Activated CD4-positive, alpha-beta memory T cell treated with anti-CD3 and anti-CD28 coated beads, Interleukin-2, amount 10 ng/mL, durations not matched to agents 7 days and 5 days (primary cell): ENCODE measurements at places on chromosomes 11 and 22. TPM values are rescaled to one million over a fixed set of nuclear protein-coding genes. Genes with fewer than 3 reads are reported as not detected.

VPREB1 gene
- not detected for total RNA-seq

CLCF1 gene
- total RNA-seq = 0.65 TPM

SYT7 gene
- not detected for total RNA-seq

CHST1 gene
- not detected for total RNA-seq

H19 gene
- not detected for total RNA-seq

LARGE2 gene
- 1.1 TPM for total RNA-seq

SLC6A5 gene
- not detected for total RNA-seq

- peak within 1 kb of the TSS; percentile 62 for H3K4me3 ChIP-seq
- no peaks in the 10 kb centered on the region for H3K27me3 ChIP-seq
- H3K27ac ChIP-seq = peak within 1 kb of the TSS; percentile 69
- peaks cover 52% of the 10 kb centered on the region for H3K4me1 ChIP-seq
- H3K36me3 ChIP-seq = no peaks in the 10 kb centered on the region
Measured at GRCh38 chr11:64971421-64972233, at the start of gene MAJIN. MAJIN (minus strand) TSS chr11:64972108; CDS start chr11:64959405, 12,703 bp downstream.

DNA sequence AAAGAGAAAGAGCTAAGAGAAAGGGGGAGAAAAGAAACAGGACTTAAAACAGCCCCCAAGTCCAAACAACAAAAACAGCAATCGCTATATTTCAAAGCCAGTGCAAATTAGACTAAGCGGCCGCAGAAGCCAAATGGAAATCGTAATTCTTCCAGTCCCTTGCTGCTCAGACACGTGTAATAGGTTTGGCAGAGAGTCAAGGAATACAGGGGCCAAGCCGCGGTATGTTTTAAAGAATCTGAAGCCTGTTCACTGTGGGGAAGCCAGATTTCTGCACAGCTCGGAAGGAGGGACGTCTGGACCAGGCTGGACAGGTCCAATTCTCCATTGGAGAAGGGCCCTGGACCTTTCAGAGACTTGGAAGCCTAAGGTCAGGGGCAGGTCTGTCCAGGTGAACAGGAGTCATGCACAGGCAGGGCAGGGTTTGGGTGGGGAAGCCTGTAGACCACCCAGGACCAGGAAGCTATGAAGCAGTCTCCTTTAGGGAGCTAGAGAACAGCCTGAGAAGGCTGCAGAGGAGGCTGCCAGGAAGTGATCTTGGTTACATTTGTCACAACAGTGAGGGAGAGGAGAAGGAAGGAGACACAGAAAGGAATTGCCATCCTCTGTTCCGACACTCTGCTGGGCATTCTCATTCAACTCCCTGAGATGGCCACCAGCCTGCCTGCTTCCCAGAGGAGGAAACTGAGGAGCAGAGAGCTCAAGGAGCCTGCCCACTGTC lies 265.5 kb upstream of the ISX start:
- H3K4me1 ChIP-seq = no peaks in the 10 kb centered on the region
- H3K36me3 ChIP-seq = no peaks in the 10 kb centered on the region
- no peaks in the 10 kb centered on the region for H3K27me3 ChIP-seq
- no peak overlapping the region for H3K4me3 ChIP-seq
- DNase-seq = no peak

GRCh38 chr11:60485987-60486386 lies 6.6 kb upstream of the MS4A12 start:
- DNase-seq = peak; percentile 23
- H3K27ac ChIP-seq = no peak overlapping the region
- H3K27me3 ChIP-seq = peaks cover 6% of the 10 kb centered on the region
- H3K4me1 ChIP-seq = peaks cover 9% of the 10 kb centered on the region

GRCh38 chr11:106917973-106918372 lies 100.3 kb downstream of the GUCY1A2 start:
- H3K27me3 ChIP-seq = no peaks in the 10 kb centered on the region
- H3K36me3 ChIP-seq = no peaks in the 10 kb centered on the region
- no peaks in the 10 kb centered on the region for H3K4me1 ChIP-seq
- DNase-seq = no peak

DNA sequence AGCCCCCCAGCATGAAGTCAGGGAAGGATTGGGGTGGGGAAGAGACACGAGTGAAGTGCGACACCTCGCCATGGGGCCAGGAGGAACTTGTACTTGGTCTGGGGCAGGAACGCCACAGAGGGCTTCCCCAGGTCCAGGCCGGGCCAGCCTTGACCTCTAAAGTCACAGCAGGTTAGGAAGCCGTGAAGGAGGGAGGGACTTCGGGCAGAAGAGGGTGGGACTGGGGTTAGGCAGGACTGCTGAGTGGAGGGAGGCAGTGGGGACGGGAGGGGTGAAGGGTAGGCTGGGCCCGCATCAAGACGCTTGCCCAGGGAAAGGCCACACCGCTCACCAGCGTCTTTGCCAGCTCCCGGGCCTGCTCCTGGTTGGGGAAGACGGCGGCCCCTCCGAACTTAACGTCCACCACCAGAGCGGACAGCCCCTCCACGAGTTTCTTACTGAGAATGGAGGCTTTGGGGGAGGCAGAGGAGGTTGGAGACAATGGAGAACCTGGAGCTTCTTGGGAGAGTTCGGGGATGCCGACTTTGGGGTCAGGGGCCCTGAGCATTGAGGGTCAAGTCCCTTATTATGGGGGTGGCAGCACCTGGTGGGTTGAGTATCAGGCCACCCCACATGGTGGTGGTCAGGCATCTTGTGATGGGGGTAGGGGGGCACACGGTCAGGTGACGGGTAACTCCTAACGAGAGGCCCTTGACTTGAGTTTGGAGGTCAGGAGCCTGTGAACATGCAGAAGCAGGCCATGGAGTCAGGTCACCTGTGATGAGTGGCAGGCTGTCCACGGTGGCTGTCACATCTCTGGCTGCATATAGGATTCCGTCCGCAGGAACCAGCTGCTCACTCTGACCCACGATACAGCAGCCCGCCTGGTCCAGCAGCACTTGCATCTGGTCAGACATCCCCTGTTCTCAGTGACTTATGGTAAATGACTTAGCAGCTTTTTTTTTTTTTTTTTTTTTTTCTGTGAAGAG lies 1.7 kb upstream of the SCO2 start:
- no peaks in the 10 kb centered on the region for H3K27me3 ChIP-seq
- H3K27ac ChIP-seq = peak overlapping the region; percentile 89
- H3K4me3 ChIP-seq = peak overlapping the region; percentile 83
- peaks cover 48% of the 10 kb centered on the region for H3K36me3 ChIP-seq

- H3K27me3 ChIP-seq = peaks cover 3% of the 10 kb centered on the region
- DNase-seq = no peak
- H3K4me1 ChIP-seq = peaks cover 6% of the 10 kb centered on the region
- H3K4me3 ChIP-seq = no peak overlapping the region
- no peaks in the 10 kb centered on the region for H3K36me3 ChIP-seq
Measured at GRCh38 chr11:34792814-34793258, 123.3 kb downstream of the APIP start.

DNA sequence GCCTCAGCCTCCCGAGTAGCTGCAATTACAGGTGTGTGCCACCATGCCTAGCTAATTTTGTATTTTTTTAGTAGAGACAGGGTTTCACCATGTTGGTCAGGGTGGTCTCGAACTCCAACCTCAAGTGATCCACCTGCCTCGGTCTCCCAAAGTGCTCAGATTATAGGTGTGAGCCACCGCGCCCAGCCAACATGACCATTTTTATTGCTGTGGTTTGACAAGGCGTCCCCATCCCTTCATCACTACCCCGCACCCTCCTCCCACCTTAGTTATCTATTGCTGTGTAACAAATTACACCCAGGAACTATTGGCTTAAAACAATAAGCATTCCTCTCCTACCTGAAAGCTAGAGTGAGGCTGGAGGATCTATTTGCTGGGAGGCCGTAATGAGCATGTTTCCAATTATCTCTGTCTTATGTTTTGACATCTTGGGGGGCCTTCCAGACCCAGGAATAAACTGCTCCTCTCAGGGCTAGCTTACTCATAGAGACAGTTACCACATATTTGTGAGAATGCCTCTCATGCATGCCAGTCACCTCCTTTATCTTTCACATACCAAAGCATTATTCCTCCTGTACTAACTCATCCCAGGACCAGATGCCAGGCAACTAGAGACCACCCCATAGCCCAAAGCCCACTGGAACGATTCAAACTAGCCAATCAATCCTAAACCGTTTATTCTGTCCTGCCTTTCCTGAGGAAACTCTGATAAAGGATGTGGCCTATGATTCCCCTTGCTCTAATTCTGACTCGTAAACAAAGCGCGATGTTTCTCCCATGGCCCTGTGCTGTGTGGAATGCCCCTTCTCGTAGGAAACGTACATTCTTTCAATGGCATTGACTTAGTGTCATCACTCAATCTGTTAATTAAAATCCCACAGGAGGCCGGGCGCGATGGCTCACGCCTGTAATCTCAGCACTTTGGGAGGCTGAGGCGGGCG lies 19.4 kb downstream of the SNU13 start:
- peaks cover 29% of the 10 kb centered on the region for H3K36me3 ChIP-seq
- no peaks in the 10 kb centered on the region for H3K27me3 ChIP-seq
- DNase-seq = no peak
- H3K27ac ChIP-seq = no peak overlapping the region
- peaks cover 24% of the 10 kb centered on the region for H3K4me1 ChIP-seq
- no peak overlapping the region for H3K4me3 ChIP-seq

- H3K4me3 ChIP-seq = no peak overlapping the region
- H3K27ac ChIP-seq = no peak overlapping the region
- no peaks in the 10 kb centered on the region for H3K27me3 ChIP-seq
- H3K4me1 ChIP-seq = no peaks in the 10 kb centered on the region
Measured at GRCh38 chr11:2681408-2682145, 18.2 kb downstream of the KCNQ1OT1 start.

GRCh38 chr22:49674479-49675050 lies 153.1 kb downstream of the BRD1 start:
- no peaks in the 10 kb centered on the region for H3K36me3 ChIP-seq
- H3K4me3 ChIP-seq = no peak overlapping the region
- H3K27ac ChIP-seq = no peak overlapping the region
- peaks cover 8% of the 10 kb centered on the region for H3K4me1 ChIP-seq

- H3K36me3 ChIP-seq = no peaks in the 10 kb centered on the region
- no peak overlapping the region for H3K4me3 ChIP-seq
- H3K4me1 ChIP-seq = no peaks in the 10 kb centered on the region
- H3K27me3 ChIP-seq = peaks cover 2% of the 10 kb centered on the region
Measured at GRCh38 chr11:108994887-108995286, 330.0 kb downstream of the DDX10 start.

DNA sequence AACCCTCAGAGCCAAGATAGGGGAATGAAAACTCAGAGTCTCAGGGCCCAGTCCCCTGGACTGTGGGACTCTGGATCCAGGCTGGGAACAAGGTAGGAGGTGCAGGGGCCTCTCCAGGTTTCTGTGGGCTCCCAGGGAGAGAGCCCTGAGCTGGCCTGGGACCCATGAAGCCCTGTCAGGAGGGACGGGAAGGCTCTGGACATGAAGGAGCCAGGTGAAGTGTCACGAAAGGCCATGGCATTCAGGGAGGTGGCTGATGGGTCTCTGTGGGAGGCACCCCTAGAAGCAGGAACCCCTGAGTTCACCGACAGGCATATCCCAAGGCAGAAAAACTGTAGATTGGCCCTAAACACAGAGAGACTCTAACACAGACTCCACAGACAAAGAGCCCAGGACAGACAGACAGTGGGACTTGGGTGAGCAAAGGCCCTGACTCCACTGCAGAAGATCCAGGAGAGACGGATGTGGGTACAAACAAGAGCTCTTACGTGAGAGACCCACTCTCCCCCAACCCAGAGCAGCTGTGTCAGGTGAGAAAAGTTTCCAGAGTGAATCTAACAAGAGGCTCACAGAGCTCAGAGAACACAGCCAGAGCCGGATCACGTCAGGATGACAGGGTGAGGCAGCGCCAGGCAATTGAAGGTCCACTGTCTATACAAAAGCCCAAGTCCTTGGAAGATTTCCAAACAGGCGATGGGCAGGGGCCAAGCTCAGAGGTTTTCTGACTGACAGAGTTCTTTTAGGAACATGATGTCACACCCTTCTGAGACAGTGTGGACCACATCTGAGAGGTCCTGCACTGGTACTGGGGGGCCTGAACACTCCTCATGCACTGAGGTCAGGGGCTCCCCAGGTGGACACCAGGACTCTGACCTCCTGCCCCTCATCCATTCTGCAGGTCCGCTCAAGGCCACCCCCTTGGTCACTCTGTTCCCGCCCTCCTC lies 27.4 kb downstream of the IGLL5 start:
- peaks cover 4% of the 10 kb centered on the region for H3K4me1 ChIP-seq
- no peak overlapping the region for H3K4me3 ChIP-seq
- no peak overlapping the region for H3K27ac ChIP-seq

- peak overlapping the region; percentile 91 for H3K27ac ChIP-seq
- H3K36me3 ChIP-seq = peaks cover 30% of the 10 kb centered on the region
- H3K4me1 ChIP-seq = peaks cover 32% of the 10 kb centered on the region
Measured at GRCh38 chr11:105100981-105101630, 38.5 kb downstream of the CARD18 start.

GRCh38 chr11:126816645-126817044 lies 183.9 kb downstream of the KIRREL3 start:
- H3K4me3 ChIP-seq = no peak overlapping the region
- no peak for DNase-seq
- no peaks in the 10 kb centered on the region for H3K36me3 ChIP-seq

DNA sequence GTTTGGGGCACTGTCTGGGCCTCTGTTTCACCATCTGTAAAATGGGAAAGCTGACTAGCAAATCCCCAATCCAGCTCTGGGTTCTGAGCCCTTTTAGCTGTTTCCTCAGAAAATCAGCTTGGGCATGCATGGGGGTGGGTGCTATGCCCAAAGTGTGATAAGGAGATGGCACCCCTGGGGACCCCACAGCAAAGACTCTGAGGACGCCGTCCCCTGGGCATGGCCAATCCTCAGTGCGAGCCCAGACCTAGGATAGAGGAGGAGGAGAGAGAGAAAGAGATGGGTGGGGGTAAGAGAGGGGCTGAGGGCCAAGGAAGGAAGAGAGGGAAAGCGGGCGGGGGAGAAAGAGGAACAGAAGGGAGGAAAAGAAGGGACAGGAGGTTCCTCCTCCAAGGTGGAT lies 31.8 kb downstream of the TPBGL start:
- H3K27me3 ChIP-seq = no peaks in the 10 kb centered on the region
- H3K27ac ChIP-seq = peak overlapping the region; percentile 49
- no peak overlapping the region for H3K4me3 ChIP-seq
- peaks cover 38% of the 10 kb centered on the region for H3K4me1 ChIP-seq

- no peak overlapping the region for H3K27ac ChIP-seq
- no peaks in the 10 kb centered on the region for H3K36me3 ChIP-seq
Measured at GRCh38 chr22:38923463-38924346, 33.7 kb upstream of the APOBEC3A start.

- no peak overlapping the region for H3K4me3 ChIP-seq
- DNase-seq = peak; percentile 33
- no peak overlapping the region for H3K27ac ChIP-seq
- peaks cover 85% of the 10 kb centered on the region for H3K36me3 ChIP-seq
Measured at GRCh38 chr11:60899046-60899936, 7.1 kb downstream of the PRPF19 start.

- peaks cover 77% of the 10 kb centered on the region for H3K4me1 ChIP-seq
- no peak overlapping the region for H3K4me3 ChIP-seq
- no peak overlapping the region for H3K27ac ChIP-seq
- peaks cover 88% of the 10 kb centered on the region for H3K36me3 ChIP-seq
- DNase-seq = no peak
Measured at GRCh38 chr22:37287550-37287951, 5.2 kb downstream of the CYTH4 start.

DNA sequence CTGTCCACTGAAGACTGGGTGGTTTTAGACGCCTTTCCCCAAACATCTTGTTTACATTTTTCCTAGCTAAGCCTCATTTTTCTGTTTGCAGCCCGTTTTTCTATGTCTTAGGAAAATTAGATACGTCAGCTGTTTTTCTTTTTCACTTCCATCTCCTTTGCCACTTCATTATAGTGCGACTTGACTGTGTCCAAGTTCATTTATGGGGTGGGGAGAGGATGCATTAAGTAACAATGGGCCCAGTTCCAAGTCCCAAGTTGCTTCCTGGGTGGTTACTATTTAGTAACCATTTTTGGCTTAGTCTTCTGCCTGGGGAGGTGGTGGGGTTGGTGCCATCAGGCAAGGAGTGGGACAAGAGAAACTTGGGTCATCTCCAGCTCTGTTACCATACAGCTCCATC lies 83.0 kb downstream of the TRAF6 start:
- H3K36me3 ChIP-seq = peaks cover 45% of the 10 kb centered on the region
- no peak for DNase-seq
- H3K4me1 ChIP-seq = peaks cover 29% of the 10 kb centered on the region
- no peak overlapping the region for H3K4me3 ChIP-seq
